ENCODE measurements at places on chromosomes 16 and 17.

- DNase-seq, result no peak
Measured at GRCh38 chr16:81604960-81605383, 160.4 kb downstream of the CMIP start.

- DNase-seq, result no peak
Measured at GRCh38 chr17:81049973-81050551, 15.1 kb downstream of the BAIAP2 start.

DNA sequence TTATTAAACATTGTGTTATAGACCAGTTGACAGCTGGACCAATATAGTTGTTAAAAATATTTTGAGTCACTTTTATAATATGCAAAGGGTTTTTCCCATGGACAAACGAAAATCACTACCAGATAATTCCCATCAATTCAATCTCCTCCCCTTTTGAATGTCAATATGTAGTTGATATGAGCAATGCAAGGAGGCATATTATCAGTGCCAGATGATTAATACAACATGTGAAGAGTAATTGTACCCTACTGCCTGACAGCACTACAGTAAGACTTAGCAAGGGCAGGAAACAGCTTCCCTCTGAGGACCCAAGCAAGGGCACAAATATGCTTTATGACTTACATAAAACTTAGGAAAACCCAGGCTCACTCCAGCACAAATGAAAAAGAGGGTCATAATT, 17.3 kb downstream of the KANSL1 start:
- DNase-seq, result no peak

GRCh38 chr16:14500791-14501190, 129.3 kb downstream of the PARN start:
- DNase-seq, result no peak

- peak; percentile 23 for DNase-seq
Measured at GRCh38 chr16:3774156-3774767, 56.9 kb upstream of the TRAP1 start.

Data from hippocampal formation (tissue), 2 donors.